ENCODE measurements at places on chromosomes 6 and 20. TPM values are rescaled to one million over a fixed set of nuclear protein-coding genes. Genes with fewer than 3 reads are reported as not detected.

Gene PRPH2
- total RNA-seq = 1.1 TPM

Gene SEL1L2
- total RNA-seq = not detected

Gene CLVS2
- not detected for total RNA-seq

Gene TULP1
- total RNA-seq = not detected

Gene APOM
- total RNA-seq = 5.5 TPM

Gene HLA-DMA
- 1.4 TPM for total RNA-seq

Gene SNRPB
- total RNA-seq = 132 TPM

Gene C20orf204
- 1.4 TPM for total RNA-seq
